T-cell (primary cell): ENCODE measurements at places on chromosomes 7 and 10.
A peak's percentile ranks its signal among the peaks of the same experiment; 100 is the strongest.

DNA sequence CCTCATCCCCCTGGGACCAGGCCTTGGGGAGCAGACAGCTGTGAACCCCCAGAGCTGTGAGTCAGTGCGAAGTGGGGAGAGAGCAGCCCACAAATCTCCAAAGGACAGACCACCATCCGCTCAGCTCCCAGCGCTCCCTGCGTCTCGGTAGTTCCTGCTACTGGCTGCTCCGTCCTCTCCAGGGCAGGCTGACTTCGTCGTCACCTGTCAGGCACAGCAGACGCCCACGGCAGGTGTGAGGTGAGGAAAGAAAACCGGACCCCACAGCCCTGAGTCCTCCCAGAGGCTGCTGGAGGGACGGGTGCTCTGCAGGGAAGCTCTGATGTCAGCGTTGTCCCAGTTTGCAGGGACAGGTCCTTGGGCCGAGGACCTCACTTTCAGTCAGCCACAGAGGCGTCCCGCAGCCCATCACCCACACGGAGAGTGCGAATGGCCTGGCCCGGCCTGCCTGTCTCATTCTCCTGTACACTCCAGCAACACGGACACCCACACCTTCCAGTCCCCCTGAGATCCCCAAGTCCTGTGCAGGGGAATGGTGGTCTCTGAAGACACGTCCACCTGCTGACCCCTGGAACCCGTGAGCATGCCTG is 95.2 kb downstream of the DNAJB6 start:
- no peak for DNase-seq

- no peak for DNase-seq
Observed at GRCh38 chr10:131698232-131698631, 202.6 kb upstream of the PPP2R2D start.

GRCh38 chr7:18505870-18506460 is 10.4 kb downstream of the HDAC9 start:
- no peak for DNase-seq

DNA sequence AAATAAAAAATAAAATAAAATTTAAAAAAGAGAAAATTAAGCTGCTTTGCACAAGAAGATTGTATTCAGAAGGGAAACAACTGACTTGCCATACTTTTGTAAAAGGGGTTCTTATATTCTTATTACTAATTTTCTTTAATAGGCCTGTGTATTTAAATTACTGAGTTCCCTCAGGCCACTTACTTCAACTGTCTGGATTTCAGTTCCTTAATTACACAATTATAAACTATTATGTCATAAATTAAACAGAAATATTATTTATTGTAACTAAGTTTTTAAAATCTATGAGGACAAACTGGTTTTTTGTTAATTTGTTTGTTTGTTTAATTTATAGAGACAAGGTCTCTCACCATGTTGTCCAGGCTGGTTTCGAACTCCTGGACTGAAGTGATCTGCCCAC is 22.4 kb upstream of the MICU1 start:
- DNase-seq = no peak

DNA sequence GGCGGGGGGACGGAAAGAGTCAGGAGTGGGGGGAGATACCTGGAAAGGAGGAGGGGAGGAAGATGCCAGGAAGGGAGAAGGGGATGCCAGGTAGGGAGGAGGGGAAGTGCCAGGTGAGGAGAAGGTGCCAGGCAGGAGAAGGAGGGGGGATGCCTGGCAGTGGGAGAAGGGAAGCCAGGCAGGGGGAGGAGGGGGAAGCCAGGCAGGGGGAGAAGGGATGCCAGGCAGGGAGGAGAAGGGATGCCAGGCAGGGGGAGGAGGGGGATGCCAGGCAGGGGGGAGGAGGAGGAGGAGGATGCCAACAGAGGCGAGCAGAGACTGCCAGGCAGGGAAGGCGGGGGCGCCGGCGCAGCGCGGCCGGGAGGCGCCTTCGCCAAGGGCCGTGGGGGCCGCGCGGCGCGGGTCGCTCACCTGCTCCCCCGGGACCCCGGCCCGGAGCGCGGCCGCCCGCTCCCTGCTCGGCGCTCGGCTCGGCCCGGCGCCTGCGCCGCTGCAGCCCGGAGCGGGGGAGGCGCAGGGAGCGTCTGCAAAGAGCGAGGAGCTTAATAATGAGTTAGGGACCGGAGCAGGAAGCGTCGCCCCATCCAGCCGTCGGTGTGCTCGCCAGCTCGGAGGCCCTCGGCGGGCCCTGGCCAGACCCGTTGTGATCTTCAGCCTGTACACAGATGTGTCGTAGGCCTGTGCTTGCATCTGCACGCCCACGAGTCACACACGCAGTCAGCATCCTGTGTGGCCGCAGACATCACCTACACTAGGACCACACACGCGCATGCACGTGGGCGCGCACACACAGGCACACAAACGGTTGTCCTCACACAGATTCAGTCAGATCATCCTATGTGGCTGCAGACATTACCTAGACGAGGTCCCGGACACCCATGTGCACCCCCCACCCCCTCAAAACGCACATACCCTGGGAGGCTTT is 28.4 kb upstream of the SMARCD3 start:
- peak; percentile 27 for DNase-seq

GRCh38 chr10:11697718-11698527 is 44.3 kb upstream of the ECHDC3 start:
- no peak for DNase-seq

DNA sequence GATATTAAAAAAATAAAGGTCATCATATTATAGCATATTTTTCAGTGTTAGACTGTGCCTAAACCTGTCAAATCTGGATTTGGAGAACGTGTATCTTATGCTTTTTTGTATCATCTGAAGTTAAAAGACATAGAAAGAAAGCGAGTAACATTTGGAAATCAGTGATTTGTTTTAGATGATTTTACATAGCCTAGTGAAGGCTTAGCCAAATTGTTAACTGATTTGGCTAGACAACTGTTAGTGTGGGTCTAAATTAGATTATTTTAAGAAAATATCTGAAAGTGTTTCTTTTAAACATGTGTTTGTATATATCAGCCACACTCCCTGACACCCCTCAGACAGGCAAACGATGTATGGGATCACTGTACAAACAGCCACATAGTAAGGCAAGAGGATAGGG is 35.6 kb downstream of the ACTA2 start:
- no peak for DNase-seq

GRCh38 chr10:34104829-34105572 is 710.1 kb downstream of the PARD3 start:
- no peak for DNase-seq

GRCh38 chr10:80365510-80365909 is 8.9 kb downstream of the DYDC2 start:
- DNase-seq = no peak

DNA sequence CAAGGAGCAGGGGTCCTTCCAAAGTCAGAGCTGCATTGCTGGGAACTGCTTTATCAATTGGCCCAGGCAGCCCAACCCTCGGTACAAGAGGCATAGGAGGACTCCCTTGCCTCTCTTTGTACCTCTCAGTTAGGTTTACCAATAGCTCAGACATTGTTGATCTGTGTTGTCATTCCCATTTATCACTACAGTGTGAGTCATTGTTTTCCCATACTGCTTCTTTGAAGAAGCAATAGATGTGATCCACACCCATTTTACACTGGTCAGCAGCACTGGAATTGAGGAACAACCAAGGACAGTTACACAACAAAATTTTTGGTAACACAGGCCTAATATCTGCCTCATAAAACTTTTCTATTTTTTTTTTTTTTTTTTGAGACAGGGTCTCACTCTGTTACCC is 307.2 kb downstream of the SNX13 start:
- no peak for DNase-seq

GRCh38 chr10:24465891-24466818 is 257.2 kb downstream of the KIAA1217 start:
- DNase-seq = no peak

DNA sequence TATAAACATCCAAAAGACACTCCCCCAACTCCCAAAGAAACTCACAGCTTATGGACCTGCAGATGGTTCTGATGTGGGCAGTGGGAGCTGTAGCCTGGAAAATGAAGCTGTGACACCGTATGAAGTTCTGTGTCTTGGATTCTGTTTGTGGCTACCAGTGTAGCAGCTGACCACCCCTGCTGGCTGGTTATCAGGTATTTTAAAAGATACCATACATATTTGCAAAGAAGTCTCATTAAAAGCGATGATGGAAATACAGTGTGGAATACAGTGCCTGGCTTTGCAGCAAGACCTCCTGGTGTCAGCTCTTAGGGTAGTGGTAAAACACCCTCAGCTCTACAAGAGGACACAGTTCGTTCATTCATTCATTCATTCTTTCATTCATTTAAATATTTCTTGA is 194.3 kb upstream of the PRKCQ start:
- DNase-seq = no peak

DNA sequence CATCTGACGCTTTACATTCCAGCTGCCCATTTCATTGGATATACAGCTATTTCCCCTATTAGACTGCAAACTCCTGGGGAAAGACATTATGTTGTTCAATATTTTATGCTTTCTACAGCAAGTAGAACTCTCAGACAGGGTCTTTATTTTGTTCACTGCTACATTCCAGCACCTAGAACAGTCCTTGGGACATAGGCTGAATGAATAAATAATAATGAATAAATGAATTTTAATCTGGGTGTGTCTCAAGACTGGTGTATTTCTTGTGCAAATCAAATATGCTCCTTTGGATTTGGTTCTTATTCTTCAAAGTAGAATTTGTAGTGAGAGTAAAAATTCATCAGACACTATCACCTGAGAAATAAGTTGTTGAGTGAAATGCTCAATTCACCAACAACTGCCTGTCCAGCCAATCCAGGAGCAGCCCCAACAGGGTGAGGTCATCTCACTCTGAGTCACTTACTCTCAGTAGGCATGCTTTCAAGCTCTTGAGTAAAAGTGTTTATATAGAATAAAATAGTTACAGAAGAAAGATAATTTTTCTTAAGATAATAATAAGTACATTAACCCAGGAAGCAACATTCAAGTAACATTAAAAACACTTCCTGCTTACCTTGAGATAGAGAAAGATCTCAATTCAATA is 287.5 kb upstream of the NPVF start:
- DNase-seq = no peak

GRCh38 chr10:115931309-115931708 is 341.7 kb downstream of the GFRA1 start:
- DNase-seq = no peak

GRCh38 chr7:30238721-30239441 is 45.5 kb upstream of the ZNRF2 start:
- DNase-seq = no peak

DNA sequence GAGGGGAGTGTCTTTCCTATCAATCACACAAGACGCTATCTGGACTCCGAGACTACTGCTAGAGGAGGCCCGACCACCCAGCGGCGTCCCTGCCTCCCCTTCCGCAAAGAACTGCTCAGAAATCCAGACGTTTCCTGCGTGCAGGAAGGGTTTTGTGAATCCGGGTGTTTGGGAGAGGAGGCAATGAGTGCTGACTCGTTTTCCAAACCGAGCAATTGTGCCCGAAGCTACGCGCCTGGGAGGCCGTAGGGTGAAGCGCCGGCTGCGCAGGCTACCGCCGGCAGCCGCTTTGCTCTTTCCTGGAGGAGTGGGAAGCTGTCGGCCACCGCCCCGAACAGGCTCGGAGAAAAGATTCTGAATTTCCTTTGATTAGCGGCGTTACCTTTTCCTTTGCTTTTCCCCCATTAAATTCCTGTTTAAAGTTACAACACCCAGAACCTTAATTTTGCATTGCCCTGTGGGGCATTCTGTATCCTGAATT is 5.3 kb downstream of the VAX1 start:
- no peak for DNase-seq

- no peak for DNase-seq
Observed at GRCh38 chr10:3933733-3934132, 148.7 kb upstream of the KLF6 start.

GRCh38 chr7:150356265-150356897 is 12.2 kb upstream of the REPIN1 start:
- DNase-seq = no peak

GRCh38 chr10:96044736-96045135 is 1.4 kb downstream of the CCNJ start:
- DNase-seq = no peak

- DNase-seq = no peak
Observed at GRCh38 chr7:159067576-159068487, 76.8 kb downstream of the VIPR2 start.

DNA sequence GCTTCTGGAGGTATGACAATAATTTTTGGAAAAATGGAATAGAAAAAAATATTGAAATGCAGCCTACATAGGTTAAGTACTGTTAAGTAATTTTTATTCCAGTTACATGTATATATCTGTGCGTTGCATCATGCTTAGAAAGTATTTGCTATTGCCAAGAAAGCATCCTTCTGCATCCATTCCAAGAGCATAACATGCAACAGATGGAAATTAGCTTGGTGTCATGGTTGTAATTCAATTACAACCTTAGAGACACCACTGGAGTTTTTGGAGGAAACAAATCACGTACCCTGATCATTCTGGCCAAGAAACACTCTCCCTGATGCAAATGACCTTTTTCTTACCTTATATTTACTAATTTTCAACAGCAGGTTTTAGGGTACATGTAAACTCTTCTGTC is 1.7 kb downstream of the AKR1B1 start:
- no peak for DNase-seq

DNA sequence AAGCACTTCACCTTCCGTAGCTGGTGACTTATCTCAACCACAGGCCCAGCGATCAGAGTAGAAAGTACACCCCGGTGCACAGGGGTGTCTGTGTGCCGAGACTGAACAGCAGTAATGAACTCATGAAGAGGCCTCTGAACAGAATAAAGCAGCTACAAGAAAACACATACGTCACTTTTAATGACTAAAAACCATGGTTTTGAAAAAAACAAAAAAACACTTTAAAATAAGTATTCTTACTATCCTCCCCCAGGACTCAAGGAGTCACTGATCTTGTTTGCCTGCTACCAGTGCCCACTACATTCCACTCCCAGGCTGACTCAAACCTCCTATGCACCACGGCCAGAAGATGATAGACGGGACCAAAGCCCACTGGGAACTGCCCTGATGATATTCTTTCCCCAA is 53.8 kb downstream of the NCAPG2 start:
- no peak for DNase-seq

DNA sequence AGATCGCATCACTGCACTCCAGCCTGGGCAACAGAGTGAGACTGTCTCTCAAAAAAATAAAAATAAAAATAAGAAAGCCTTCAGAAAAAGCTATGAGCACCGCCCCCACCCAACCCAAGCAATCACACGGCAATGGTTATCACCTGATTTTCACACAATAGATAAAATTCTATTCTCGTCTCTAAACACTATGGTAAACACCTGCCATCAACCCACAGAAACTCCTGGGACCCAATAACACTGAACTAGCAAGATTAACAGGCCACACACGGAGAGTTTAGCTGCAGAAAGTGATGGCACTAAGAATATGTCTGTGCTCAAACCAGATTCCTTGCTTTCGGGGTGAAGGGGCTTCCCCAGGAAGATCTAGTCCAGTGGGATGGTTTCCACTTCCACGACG is 173.8 kb downstream of the DIP2C start:
- no peak for DNase-seq

- no peak for DNase-seq
Observed at GRCh38 chr10:7550013-7550412, 116.8 kb downstream of the ITIH5 start.

GRCh38 chr7:121570365-121570764 is 174.3 kb upstream of the FAM3C start:
- no peak for DNase-seq

DNA sequence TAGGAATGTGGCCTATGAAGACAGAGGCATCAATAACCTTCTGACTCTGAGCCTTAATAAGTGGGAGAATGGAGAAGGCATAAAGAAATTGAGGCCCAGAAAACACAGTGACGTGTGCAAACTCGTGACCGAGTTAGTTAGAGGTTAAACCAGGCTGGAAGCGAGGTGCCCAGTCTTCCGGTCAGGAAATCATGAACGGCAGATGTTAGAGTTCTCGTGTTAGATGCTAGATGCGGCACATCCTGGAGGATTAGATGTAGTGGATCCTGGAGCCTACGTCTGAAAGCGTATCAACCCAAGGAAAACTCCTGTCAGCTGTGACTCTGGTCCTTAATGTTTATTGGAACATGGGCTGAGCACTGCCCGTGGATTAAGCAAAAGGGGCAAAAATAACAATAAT is 275.9 kb downstream of the TCF7L2 start:
- no peak for DNase-seq
